Motor neuron (in vitro differentiated cells): ENCODE measurements at places on chromosomes 3 and 15.
A peak's percentile ranks its signal among the peaks of the same experiment; 100 is the strongest.

GRCh38 chr15:85142312-85142711, 160.7 kb downstream of the PDE8A start:
- no peak for ATAC-seq

- ATAC-seq = no peak
Measured at GRCh38 chr3:69033470-69033869, 18.7 kb downstream of the TMF1 start.

GRCh38 chr15:36465304-36465703, 114.1 kb upstream of the CDIN1 start:
- no peak for ATAC-seq

GRCh38 chr3:155382396-155383042, 89.0 kb upstream of the STRIT1 start:
- ATAC-seq = peak; percentile 90

- ATAC-seq = no peak
Measured at GRCh38 chr3:59774634-59775033, 724.8 kb upstream of the CFAP20DC start.

GRCh38 chr15:82809308-82810060, at the start of gene WHAMM:
Gene WHAMM, plus strand, starts transcription at chr15:82809628. Its CDS starts 99 bp downstream, at chr15:82809727.
- ATAC-seq = peak; percentile 96

DNA sequence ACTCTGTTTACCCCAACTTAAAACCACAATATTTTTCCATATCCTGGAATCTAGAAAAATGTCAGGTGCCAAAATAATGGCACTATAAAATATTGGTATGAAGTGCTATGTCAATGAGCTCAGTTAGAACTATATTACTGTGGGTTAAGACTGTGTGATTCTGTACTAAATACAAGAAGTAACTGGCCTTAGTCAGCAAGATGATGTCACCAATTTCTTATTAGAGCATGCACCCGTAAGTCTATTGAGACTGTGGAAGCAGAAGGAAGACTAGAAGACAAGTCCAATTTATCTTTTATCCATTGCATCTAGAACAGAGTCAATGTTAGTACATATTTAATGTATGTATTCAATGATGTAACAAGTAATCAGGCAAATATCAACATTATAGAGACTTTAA, 25.0 kb downstream of the LRRC58 start:
- peak; percentile 89 for ATAC-seq

- ATAC-seq = no peak
Measured at GRCh38 chr15:63507878-63508818, 3.8 kb downstream of the USP3 start.

DNA sequence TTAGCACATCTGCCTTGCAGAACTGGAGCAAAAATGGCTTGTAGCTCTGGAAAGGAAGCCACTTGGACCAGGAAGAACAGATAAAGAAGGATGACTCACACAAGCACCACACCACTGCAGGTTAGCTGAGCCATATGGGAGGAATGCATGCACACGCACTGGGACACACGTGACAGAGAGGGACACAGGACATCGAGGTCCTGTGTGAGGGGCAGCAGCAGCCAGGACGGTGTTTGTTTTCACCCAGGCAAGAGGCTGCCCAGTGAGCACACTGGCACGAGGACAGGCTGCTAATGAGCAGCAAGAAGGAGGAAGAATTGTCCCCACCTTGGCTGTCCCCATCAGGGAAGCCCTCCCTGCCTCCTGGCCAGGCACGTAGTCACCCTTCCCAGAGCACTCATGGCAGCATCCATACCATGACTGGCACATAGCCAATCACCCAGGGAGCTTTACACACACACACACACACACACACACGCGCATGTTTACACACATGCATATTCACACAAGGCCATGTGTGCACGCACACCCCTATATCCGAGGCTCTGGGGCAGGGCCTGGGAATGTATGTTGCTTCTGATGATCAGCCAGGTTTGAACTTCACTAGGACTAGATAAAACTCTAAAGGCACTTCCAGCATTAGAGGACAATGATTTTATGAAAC, 24.0 kb upstream of the SPTBN5 start:
- peak; percentile 31 for ATAC-seq

DNA sequence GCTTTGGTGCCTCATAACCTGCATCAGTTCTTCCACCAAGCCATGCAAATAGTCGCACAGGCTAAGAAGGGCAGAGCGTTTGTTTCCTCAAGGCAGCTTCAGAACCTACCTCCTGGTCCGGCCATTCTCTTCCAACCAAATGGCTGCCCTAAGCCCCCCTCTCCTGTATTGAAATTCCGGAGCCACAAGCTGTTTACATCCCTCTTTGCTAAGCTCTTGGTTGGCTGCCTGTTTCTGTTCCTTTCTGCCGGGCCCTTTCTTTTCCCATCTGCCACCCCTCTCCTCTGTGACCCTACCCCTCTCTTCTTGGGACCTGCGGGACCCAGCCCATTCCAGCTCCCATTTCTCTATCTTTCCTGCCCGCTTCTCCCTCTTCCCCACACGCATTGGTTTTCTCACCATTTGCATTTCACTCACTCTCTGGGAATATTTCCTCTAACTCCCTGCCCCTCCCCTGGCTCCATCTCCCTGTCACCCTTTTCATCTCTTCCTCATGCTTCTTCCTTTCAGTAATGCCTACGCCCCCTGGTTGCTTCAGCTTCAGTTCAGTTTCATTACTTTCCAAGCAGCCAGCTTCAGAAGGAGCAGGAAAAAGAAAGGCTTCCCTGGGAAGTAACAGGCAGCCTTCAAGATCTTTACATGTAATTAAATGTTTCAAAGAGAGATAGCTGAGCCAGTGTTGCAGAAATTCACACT, 113.5 kb downstream of the RAB11A start:
- ATAC-seq = peak; percentile 4
